ENCODE measurements at places on chromosomes 6 and 20.

DNA sequence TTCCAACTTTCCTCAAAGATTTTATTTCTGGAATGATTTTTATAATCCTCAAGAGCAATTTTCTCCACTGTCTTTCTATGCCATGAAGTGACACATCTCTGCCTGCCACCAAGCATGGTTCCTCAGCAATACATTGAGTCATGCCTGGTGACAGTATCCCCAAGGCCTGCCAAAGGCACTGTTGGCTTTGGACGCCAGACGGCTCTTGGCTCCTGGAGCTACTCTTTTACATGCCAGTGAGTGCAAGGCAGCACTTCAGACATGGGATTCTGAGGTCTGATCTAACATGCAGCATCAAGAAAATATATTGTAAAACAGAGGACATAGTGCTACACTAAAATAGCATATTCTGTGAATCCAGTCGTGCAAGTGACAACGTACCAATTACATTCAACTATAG, 20.1 kb upstream of the PLEKHG1 start:
- no peak for ATAC-seq

DNA sequence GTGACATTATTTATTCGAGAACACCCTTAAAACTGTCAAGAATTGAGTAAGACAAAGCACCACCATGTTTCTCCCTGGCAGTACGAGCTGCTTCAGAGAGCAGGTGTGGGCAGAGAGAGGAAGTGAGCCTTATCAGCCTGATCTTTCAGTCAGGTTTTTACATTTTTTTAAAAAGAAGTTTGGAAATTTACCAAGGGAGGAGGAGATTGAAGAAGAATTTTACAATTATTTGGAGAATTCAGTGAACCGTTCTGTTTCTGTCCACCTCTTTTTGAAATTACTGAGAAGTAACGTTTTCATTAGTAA, 75.5 kb downstream of the ZDHHC14 start:
- no peak for ATAC-seq

- ATAC-seq: peak; percentile 44
Observed at GRCh38 chr6:52514514-52514913, 62.3 kb downstream of the TRAM2 start.

GRCh38 chr20:7596541-7596940, 343.7 kb downstream of the HAO1 start:
- ATAC-seq: no peak

GRCh38 chr20:64203037-64203777, 39.0 kb downstream of the MYT1 start:
- no peak for ATAC-seq

- peak; percentile 87 for ATAC-seq
Observed at GRCh38 chr20:49562311-49563014, 5.5 kb downstream of the PTGIS start.

GRCh38 chr6:129183681-129184301, 300.9 kb downstream of the LAMA2 start:
- ATAC-seq: no peak

DNA sequence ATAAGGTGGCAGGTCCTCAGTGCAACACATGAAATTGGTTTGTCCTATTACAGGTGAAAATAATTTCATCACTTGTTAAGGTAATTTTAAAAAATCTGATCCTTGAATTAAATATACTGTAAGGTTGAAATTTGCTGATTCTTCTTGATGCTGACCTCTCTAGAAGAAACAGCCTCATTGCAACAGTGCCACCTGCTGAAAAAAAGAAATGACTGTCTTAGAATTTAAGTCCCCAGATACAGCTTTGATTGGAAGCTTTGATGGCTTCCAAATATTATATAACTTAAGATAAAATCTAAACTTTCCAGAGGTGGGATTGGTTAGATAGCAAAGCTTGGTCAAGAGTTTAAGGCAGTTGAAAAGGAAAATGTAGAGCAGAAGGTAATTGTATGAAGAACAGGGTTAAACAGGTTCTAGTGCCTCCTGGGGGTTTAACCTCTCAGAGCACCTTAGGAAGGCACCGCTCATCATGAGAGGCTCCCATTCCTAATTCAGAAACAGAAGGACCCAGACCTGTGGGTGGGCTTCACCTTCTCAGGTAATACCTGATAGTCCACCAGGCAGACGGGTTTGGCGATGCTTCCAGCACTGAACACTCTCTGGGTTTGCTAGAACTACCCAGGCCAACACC, 401.0 kb downstream of the PAX1 start:
- no peak for ATAC-seq

DNA sequence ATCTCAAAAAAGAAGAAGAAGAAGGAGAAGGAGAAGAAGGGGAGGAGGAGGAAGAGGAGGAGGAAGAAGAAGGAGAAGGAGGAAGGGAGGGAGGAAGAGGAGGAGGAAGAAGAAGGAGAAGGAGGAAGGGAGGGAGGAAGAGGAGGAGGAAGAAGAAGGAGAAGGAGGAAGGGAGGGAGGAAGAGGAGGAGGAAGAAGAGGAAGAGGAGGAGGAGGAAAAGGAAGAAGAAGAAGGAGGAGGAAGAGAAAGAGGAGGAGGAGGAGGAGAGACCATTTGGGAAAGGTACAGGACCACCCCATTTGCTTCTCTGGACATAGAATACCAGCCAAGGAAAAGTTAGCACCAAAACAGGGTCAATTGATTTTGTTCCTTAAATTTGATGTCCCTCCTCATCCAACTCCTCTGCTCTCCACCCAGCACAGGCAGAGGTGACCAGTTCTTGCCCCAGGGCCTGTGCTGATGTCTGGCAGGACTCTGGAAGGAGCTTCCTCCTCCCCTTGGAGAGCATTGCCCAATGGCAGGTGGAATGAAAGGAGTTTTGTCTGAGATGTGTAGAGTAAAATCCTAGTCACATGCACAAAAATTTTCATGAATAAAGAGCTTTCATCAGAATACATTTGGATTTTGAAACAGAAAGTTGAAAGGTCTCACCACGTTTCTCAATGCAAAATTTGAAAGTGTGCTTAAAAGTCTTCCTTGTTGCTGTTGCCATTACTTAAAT, 182.9 kb downstream of the LY86 start:
- no peak for ATAC-seq

- ATAC-seq: no peak
Observed at GRCh38 chr6:150691463-150691862, 91.8 kb downstream of the PLEKHG1 start.

- ATAC-seq: no peak
Observed at GRCh38 chr20:48908656-48909319, 12.7 kb upstream of the ARFGEF2 start.

GRCh38 chr6:111027219-111027618, 45.4 kb downstream of the RPF2 start:
- no peak for ATAC-seq

GRCh38 chr6:27902335-27903314, 9.6 kb downstream of the OR2B2 start:
- peak; percentile 90 for ATAC-seq

- no peak for ATAC-seq
Observed at GRCh38 chr20:17708675-17709360, 9.1 kb downstream of the BANF2 start.

DNA sequence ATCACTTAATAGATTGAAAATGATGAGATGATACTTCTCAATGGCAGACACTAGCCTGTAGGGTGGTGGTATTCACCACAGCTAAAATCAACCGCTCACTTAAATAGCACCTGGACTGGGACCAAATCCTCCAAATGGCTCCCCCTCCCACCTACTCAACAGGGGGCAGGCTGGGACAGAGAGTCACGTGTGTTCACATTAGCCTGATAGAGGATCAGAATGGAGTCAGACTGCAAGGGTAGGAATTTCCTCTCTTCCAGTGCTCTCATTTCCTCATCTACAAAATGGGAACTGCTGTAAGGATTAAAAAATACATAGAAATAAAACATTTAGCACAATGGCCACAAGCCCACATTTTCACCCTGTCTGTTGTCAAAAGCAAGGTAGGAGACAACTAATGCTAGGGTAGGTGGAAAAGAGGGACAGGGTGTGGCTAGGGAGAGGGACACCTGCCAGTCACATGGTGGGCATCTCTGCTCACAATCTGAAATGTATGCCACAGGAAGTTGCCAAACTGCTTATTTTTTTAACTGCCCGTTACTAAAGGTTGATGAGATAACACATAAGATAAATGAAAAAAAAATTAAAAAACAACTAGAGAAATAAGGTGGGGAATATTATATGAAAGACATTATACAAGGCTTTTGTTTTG, 55.3 kb downstream of the BACH2 start:
- no peak for ATAC-seq

- ATAC-seq: peak; percentile 50
Observed at GRCh38 chr6:144581812-144582537, 296.8 kb downstream of the UTRN start.

- ATAC-seq: no peak
Observed at GRCh38 chr20:46977909-46978588, 83.4 kb downstream of the EYA2 start.

GRCh38 chr6:63690221-63690620, 54.6 kb downstream of the PHF3 start:
- no peak for ATAC-seq

DNA sequence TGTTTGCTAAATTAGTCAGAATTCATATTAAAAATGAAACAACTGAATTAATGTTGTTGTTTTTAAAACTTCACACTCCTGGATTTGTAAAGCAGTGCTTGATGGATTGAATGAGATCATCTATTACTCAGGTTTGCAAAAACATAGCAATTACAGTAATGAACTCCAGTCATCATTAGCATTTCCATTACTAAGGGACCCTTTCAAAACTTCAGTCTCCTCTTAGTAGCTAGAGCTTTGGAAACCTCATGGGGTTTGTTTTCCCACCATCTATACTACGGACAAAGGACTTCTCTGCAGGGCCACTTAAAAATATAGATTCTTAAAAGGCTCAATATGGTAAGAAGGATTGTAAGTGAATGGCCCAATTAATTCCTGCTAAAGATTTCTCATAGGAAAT, 209.9 kb upstream of the PRND start:
- ATAC-seq: no peak

- ATAC-seq: no peak
Observed at GRCh38 chr20:2162125-2162822, 60.6 kb downstream of the STK35 start.

GRCh38 chr20:34322267-34323105, 19.3 kb upstream of the AHCY start:
- ATAC-seq: no peak

GRCh38 chr6:122374307-122374706, 25.1 kb upstream of the HSF2 start:
- ATAC-seq: no peak

GRCh38 chr6:43610431-43610830, 18.6 kb downstream of the GTPBP2 start:
- ATAC-seq: no peak

- no peak for ATAC-seq
Observed at GRCh38 chr6:89525786-89526562, 93.0 kb downstream of the ANKRD6 start.

- ATAC-seq: peak; percentile 16
Observed at GRCh38 chr6:34044945-34045595, 100.8 kb downstream of the GRM4 start.

GRCh38 chr6:107534571-107535141, 44.7 kb downstream of the SOBP start:
- ATAC-seq: no peak

DNA sequence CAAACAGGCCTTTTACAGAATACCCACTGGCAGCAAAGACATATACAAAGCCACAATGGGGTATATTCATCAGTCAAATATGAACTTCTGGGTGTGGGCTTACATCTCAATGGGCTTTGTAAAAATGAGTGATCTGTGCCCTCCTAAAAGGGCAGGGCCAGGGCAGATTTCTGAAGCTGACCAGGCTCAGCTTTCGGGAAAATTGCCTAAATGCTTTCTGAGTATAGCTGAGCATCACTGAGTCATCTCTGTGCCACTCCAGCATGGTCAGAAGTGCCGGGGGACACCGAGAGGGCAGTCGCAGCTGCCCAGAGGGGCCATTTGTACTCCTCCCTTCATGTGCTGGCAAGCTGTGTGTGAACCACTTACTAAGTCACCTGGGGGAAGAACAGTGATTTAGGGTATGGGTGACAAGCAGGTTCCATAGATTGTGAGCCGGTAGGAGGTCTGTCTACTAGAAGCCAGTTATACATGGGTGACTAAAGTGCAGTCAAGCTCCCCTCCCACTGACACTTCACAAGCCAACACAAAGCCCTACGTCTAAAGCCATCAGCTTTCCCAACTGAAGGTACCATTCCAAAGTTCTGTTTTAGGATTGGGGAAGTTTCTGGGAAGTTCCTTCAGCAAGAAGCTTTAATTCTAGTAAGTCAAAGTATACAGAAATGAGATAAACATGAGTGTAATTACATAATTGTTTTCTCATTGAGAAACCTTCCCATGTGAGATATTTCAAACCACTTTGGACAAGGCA, 147.6 kb upstream of the TAB2 start:
- ATAC-seq: peak; percentile 80

DNA sequence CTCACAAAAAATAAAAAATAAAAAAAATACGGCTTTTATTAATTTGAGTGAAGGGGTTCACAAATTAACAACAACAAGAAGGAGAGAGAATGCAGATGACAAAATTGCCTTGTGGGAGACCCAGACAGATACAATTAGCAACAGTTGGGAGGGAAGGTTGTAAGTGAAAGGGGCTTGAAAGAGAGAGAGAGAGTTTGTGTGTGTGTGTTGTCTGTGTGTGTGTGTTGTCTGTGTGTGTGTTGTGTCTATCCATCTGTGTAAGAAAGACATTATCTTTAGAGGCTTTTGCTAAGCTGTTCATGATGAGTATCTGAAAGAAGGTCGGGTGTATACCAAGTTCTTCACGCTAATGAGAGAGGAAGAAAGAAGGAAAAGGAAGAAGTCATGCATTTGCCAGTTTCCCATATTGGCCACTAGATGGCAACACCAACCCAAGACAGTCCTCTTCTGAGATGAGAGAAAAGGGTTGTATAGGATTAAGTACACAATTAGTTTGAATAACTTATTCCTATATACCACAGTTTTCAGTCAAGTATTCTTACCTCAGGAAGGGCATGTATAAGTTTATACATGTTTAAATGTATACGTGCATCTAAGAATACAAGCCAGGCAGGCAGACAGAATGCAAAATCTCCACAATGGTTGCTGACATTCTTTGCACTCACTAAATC, 63.7 kb upstream of the CD2AP start:
- peak; percentile 79 for ATAC-seq

GRCh38 chr6:85547719-85548118, 45.9 kb downstream of the SNX14 start:
- ATAC-seq: no peak

DNA sequence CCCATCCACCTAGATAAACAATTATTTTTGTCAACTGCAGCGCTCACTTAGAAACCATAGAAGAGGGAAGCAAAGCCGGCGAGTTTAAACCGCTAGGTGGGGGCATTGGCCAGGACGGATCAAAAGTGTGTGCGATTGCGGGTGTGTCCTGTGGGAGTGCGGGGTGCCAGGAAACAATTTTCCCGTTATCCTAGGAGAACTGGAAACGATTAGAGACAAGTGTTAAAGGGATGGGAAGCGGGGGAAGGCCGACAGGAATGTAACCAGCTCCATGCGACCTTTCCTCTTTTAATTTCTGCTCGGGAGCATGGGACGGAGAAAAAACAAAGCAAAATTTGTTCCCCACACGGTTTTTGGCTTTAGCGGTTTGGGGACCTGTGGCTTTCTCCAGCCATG, 2.8 kb upstream of the HTR1B start:
- ATAC-seq: peak; percentile 65

DNA sequence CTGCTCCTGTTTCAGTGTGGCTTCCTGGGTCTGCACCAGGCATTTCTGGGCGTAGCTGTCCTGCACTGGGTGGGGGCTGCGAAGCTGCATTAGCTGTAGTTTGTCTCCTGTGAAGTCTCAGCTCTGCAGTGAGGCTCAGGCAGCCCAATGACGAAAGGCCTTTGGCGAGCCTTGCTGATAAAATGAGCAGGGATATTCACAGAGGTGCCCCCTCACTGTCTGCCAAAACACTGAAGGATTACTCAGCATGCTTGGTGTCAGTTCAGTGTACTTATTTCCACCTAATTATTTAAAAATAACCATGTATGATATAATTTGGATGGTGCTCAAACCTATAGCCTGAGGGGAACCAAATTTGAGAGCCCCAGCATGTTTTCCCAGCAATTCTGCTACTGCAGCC, 73.5 kb downstream of the ECT2L start:
- no peak for ATAC-seq

All from gastroesophageal sphincter (tissue), 4 donors.